ENCODE measurements at places on chromosomes 16 and 17.

GRCh38 chr16:86523166-86523740 is 12.9 kb downstream of the FOXF1 start:
- no peak for DNase-seq

DNA sequence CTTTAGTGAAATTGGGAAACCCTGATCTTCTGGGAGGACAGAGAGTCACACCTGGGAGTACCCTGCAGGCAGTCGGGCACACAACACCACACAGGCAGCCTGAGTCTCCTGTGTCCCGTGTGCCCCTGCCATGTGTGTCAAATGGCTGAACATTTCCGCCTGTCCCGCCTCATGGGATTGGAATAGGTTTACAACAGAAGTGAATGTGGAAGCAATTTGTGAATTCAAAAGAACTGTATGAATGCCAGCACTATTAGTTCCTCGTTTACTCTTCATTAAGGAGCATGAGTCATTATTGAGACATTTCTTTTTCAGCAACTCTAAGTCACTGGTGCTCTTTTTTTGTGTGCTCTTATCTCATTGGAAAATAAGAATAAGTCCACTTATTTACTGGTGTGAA is 226.5 kb downstream of the PMP22 start:
- no peak for DNase-seq

DNA sequence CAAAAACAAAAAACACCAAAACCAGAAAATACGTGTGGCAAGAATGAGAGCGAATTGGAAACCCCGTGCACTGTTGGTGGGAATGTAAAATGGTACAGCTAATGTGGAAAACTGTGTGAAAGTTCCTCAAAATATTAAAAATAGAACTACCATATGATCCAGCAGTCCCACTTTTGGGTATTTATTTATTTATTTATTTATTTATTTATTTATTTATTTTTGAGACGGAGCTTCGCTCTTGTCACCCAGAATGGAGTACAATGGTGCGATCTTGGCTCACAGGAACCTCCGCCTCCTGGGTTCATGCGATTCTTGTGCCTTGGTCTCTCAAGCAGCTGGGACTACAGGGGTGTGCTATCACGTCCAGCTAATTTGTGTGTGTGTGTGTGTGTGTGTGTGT is 29.5 kb upstream of the MAPK3 start:
- DNase-seq, result no peak

- DNase-seq, result no peak
Observed at GRCh38 chr16:48879223-48880122, 269.5 kb upstream of the N4BP1 start.

- no peak for DNase-seq
Observed at GRCh38 chr17:79842656-79843473, 3.6 kb upstream of the CBX4 start.

DNA sequence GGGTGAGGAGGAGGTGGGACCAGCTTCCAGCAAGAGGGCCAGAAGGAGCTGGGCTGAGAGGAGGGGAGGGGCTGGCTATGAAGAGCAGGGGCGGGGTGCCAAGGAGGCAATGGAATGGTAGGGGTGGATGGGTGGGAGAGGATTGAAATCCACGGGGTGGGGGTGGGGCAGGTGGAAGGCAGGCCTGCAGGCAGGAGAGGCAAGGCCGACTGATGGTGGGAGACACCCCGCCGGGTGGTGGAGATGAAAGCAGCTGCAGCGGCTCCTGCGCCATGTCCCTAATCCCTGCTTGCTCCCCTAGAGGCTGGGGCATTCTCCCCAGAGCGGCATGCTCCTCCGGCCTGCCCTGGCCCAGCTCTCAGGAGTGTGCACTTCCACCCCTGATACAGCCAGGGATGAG is 27.8 kb upstream of the TAC4 start:
- no peak for DNase-seq

- DNase-seq, result no peak
Observed at GRCh38 chr16:61879306-61879705, 156.9 kb downstream of the CDH8 start.

GRCh38 chr17:82116246-82116645 is 18.2 kb upstream of the FASN start:
- no peak for DNase-seq

GRCh38 chr16:8109510-8110369 is 480.6 kb downstream of the TMEM114 start:
- no peak for DNase-seq

- peak; percentile 8 for DNase-seq
Observed at GRCh38 chr17:32350666-32351418, 885 bp downstream of the ZNF207 start.

GRCh38 chr17:34398990-34399389 is 36.0 kb upstream of the CCL1 start:
- no peak for DNase-seq

DNA sequence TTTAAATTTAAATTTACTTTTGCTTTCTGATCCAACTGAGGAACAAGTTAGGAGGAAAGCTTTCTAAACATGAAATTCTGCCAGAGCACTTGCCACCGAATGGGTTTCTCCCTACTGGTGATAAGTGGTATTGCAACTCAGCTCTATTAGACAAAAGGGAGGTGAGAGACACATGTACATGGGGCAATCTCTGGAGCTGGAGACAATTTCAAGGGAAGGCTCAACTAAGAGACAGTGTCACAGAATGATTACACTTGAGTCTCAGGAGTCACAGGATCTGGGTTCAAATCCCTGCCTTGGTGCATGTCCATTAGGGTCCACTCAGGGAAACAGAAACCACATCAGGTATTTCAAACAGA is 37.4 kb downstream of the SOCS1 start:
- no peak for DNase-seq

- no peak for DNase-seq
Observed at GRCh38 chr17:50257676-50258224, 16.5 kb upstream of the TMEM92 start.

GRCh38 chr17:21564262-21564661 is 128.1 kb upstream of the KCNJ18 start:
- no peak for DNase-seq

DNA sequence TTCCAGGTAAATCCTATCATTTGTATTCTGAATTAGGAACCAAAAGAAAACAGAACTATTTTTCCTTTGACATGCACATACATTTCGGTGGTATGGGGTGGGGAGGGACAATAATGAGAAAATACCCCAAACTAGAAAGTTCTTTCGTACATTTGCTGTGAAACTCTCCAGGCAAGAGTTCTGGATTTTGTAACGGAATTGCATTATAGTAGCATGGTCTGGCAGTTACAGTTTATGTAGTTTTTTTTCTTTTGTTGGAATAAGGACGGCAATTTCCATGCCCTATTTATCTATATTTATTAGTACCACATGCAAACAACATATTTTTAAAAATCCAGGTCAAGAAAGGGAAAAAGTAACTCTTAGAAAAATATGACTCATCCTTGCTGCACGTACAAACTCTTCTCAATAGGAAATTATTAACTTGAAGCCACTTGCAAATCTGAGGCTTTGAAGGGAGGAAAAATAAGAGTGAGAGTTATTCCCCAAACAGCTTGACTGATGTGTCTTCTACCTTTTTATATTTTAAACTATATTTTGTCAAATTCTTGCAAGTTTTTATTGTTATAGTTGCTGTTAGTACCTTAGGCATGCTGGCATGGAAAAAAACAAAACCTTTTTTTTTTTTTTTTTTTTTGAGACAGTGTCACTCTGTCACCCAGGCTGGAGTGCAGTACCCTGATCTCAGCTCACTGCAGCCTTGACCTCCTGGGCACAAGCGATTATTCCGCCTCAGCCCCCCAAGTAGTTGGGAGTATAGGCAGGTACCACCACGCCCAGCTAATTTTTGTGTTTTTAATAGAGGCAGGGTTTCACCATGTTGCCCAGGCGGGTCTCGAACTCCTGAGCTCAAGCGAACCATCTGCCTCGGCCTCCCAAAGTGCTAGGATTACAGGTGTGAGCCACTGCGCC is 69.3 kb downstream of the WWP2 start:
- DNase-seq, result no peak

GRCh38 chr17:1590029-1590746 is 27.6 kb upstream of the PITPNA start:
- no peak for DNase-seq

GRCh38 chr17:9367156-9367555 is 208.5 kb downstream of the STX8 start:
- no peak for DNase-seq

GRCh38 chr16:56262148-56262547 is 70.9 kb downstream of the GNAO1 start:
- peak; percentile 3 for DNase-seq

DNA sequence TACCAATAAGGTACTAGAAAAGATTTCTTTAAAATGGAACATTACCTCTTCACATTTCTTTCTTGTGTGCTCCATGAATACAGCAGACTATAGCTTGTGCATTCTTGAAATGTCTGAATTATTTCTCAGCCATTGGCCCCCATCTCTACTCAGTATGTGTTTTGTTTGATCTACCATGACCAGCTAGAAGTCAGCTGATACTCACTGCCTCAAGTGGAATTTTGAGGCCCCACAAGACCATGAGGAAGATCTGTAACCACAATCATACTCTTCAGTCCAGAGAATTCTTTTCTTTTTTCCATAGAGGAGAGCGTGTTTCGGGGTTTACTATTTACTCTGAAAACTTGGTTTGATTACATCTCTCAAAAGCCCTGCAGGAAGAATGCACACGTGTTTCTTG is 319.1 kb downstream of the TOX3 start:
- no peak for DNase-seq

DNA sequence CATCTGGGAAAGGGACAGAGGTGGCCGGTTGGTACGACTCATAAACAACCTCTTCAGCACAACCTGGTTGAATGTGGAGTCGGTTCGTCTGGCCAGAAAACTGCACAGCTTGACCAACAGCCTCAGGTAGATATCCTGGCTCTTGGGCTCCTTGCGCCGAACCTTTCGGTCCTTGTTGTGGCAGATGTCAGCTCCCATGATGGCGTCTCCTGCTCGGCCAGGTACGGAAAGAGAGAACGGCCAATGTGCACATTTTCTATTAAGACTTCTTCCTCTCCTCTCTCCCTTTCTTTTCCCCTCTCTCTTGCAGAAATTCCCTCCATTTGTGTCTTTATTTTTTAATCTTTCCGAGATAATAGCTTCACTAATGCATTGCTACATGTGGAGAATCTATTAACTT is 41.8 kb upstream of the CNTNAP4 start:
- DNase-seq, result no peak

DNA sequence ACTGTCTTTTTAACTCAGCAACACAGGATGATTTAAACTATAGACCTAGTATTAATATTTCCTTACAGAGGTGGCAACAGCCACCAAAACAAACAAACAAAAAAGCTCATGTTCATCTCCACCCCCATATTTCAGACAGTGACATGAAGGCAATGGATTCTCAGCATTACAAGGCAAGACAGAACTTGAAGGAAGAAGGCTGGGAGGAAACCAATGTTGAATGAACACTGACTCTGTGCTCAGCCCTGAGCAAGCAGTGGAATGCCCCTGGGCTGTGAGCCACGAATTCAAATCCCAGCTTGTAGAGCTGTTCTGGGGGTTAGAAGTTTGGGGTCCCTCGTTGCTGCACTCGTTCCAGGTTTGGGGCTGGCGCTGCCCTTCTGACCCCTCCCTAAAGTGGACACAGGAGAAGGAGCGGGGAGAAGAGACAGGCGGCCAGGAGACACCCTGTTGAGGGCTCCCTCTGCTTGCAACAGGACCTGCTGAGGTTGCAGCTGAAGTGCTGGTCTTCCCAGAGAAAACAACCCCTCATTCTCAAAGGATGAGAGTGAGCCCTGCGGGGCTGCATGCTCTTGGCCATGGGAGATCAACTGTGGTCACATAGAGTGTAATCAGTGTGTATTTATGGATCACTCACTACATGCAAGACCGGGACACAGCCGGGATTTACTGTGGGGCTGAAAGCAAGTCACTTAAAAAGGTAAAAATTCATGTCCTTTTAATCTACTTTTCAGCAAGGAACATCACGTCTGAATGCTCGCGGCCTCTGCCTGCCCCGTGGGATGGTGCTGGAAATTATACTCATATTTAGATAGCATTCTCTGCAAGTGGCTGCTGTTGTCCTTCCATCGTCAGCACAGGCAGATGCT is 34.3 kb downstream of the MYH3 start:
- DNase-seq, result no peak

DNA sequence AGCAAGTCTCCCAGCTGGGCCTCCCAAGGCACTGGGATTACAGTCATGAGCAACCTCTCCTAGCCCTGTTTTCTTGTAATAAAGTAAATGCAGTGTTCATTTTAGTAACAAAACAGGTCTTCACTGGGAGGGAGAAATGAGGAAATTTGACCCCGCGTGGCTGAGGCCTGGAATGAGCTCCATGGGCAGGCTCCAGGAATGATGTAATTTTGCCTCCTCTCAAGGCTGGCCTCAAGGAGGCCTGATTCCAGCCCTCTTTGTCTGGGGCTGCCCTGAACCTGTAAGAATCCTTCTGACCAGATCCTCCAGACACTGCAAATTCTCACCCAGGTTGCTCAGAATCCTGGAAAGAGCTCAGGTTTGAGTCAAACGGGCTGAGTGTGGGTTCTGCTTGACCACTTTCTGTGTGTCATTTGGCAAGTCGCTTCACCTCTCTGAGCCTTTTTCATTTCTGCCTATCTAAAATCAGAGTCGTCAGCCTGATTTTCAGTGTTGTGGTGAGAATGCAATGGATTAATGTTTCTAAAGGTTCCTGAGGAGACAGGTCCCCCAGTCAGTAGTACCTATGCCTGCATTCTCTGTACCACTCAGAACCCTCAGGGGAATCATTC is 57.1 kb downstream of the RAB11FIP4 start:
- DNase-seq, result no peak

DNA sequence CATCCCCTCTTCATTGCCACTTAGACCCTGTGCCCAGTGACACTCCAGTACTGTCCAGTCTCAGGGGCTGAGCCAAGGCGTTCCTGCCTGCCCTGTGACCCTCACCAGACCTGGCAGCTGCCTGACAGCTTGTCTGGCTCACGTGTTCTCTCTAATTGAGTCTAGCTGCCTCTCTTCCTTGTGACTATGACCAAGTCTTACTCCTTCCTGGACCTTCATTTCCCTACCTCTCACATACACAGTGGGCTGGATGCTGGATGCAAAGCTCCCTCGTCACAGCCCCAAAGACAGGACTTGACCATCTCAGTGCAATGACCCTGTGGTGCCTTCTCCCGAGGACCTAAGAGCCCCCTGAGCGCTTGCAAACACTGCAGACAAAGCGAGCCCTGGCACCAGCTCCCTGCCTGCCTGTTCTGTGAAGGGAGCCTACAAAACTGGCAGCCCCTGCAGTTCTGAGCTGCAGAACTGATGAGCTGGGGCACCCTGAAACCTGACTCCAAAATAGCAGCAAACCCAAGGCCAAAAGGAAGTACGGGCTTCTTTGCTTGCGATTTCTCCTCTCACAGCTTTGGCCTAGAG is 1.7 kb downstream of the DEXI start:
- DNase-seq, result no peak

DNA sequence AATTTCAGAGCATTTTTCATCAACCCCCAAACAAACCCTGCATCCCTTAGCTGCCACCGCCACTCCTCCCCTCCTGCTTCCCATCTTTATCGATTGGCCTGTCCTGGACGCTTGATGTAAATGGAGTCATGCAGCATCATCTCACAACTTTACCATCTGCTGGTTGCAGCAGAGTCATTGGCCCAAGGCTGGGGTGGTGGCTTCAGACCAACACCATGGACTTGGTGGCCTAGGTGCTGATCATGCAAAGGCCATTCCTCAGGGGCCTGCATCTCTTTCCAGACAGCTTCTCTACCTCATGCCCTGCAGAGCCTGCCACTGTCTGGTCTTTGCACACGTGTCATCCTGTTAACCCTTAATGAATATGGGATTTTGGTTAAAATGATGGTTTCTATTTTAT is 73.4 kb downstream of the MPRIP start:
- DNase-seq, result no peak
